ENCODE measurements at places on chromosomes 4 and X.

GRCh38 chrX:118839334-118839958, 15.8 kb downstream of the ZCCHC12 start:
- peak; percentile 27 for DNase-seq

GRCh38 chr4:101265816-101266172, 81.5 kb downstream of the PPP3CA start:
- DNase-seq = no peak

- DNase-seq = no peak
Observed at GRCh38 chr4:188434643-188435042, 295.4 kb downstream of the TRIML1 start.

- no peak for DNase-seq
Observed at GRCh38 chr4:13539619-13540445, 4.5 kb downstream of the NKX3-2 start.

DNA sequence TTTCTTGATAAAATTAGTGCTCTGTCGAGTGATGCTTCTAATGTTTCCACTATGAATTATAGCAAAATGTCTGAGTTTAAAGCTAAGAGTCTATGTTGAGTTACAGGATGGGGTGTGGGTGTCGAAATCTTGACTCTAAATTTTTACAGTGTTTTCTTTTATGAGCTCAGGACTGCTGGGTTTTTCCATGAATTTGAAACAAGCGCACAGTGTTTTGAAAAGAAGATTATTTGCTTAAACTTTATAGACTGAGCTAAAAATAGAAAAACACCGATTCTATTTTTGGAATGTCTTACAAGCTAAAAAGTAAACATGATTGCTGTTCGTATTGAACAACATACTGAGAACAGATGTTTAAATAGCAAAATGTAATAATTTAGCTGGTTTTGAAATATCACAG, 7.5 kb downstream of the PTTG2 start:
- DNase-seq = no peak

All from CD4-positive, alpha-beta T cell treated with Interleukin-6 at 100 ng/mL for 8 hours (primary cell).